ENCODE measurements at places on chromosomes 4 and X.

DNA sequence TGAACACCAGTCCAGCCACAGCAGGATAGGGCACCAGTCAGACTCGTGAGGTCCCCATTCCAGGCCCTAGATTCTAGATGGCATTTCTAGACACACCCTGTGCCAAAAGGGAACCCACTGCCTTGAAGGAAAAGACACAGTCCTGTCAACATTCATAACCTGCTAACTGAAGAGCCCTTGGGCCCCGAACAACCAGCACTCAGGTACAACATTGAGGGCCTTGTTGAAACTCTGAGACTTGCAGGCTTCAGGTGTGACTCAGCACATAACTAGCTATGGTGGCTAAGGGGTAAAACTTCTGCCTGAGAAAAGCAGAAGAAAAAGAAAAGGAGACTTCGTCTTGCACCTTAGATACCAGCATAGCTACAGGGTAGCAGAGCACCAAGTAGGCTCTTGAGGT lies 252.9 kb upstream of the GRID2 start:
- DNase-seq = no peak

GRCh38 chrX:150508018-150508417 lies 60.4 kb upstream of the MTM1 start:
- no peak for DNase-seq

DNA sequence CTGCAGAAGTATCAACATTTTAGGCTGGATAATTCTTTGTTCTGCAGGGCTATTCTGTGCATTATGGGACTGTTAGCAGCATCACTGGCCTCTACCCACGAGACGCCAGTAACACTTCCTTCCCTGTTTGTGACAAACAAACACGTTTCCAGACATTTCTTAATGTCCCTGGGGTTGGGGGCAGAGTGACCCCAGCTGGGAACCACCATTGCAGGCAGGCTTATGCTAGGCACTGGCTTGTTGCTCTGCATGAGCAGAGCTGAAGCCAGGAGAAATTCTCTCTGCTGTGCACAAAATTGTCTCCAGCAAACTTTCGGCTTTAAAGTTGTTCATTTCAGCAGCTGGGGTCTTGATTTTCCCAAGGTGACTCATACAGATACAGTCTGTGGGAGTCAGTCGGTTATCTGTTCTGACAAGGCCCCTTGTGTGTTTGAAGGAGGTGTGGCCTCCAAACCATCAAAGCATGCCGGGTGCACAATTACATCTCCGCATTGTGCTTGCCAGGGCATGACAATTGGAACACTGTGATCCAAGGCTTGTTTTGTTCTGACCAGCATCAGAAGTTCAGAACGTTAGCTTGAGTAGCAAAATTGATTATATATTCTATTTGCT lies 156.4 kb upstream of the BOD1L1 start:
- no peak for DNase-seq

DNA sequence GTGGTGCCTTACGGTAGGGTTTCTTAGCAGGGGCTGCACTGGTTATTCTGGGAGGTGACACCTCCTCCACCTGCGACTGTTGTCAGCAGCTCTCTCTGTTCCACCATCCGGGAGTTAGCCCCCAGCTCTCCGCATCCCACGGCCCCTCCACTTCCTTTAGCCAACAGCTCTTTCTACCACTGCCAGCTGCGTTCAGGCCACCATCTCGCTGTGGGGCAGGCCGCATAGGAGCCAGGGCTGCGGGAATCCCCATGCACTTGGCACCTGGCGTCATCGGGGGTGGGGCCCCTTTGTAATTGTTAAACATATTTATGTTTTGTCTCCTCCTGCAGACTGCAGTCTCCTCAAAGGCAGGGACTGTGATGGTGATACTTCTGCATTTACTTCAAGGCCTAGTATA lies 480.2 kb downstream of the SMARCA1 start:
- no peak for DNase-seq

- DNase-seq = no peak
Observed at GRCh38 chrX:2632533-2633504, 58.3 kb upstream of the CD99 start.

GRCh38 chr4:20944961-20945360 lies 244.7 kb downstream of the PACRGL start:
- no peak for DNase-seq

DNA sequence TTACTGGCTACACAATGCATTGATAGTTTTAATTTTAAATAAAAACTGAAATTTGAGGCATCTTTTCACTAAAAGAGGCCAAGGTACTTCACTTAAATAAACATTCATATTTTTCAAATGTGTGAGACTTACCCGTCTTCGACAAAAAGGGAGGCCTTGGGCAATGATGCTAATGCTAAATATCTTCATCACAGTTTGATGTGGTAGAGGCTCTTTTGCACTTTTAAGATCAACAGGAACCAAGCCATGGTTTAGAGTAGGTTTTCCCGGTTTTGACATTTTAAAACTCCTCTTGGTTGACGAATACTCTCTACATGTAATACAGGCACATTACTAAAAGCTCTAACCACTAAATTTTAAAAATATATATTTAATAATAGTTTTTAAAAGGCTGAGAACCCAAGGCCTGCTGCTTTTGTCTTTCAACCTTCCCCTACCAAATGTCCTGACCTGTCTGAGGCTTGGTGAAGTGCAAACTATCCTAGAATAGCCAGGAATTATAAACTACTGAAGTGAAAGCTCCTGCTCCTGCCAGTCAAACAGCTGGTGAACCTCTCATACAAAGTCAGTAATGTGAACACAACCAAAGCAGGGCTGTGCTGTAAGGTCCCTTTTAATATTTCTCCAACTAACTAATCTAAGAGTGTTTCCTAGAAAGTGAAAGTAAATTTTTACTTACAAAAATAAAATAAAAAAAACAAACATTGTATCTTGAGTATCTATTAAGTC lies 153.7 kb downstream of the FBXW7 start:
- DNase-seq = no peak

DNA sequence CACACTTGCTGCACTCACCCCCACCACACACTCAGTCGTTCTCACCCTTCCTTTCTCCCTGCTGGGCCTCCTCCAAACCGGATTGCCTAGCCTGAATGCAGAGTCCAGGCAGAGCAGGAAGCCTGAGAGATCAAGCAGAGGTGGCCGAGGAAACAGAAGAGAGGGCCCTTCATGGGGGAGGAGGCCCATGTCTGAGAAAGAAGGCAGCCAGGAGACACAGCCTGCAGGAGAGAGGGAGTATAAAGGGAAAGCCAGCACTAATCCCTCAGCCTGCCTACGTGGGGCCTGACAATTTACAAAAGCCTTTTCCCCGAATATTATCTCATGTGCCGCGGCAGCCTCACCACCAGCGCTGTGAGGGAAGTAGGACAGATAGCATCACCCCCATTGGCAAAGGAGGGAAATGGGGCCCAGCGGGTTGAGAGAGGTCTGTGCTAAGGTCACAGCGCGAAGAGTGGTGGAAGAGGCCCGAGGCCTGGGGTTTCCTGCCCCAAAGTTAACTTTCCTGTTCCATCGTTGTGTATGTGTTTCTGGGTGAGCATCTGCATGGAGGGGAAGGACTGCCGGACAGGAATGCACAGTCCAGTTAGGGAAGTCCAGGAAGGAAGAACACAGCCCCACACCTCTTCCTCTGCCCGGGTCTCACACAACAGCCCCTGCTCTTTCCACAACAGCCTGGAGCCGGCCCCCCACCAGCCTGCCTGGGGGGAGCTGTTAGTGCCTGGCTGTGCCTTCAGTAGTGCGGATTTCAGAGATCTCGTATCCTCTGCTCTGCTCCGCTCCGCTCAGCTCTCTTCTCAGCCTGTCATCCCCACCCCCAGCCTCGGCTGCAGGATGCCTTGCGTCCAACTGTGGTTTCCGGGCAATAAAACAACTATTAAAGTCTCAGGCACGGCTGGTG lies 50.9 kb upstream of the BCOR start:
- DNase-seq = no peak

GRCh38 chrX:55714161-55714560 lies 3.4 kb upstream of the RRAGB start:
- no peak for DNase-seq

DNA sequence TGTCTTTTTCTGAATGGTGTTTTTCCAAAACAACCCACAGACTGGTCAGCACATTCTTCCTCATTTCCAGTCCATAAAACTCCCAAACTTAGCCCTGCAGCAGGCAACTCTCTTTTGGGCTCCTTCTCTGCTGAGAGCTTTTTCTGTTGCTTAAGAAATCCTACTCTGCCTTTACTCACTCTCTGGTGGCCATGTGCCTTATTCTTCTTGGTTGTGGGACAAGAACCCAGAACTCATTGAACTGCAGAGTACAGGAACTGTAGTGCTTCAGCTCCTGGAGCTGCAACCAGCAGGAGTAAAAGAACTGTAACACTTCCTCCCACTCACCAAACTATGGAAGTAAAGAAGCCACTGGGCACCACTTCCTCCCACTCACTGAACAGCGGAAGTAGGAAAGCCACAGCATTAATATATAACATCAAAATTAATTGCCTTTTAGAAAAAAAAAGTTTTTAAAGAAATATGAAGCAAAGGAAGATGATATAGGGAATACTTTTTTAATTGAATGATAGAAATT lies 864.1 kb upstream of the PCDH10 start:
- DNase-seq = no peak

GRCh38 chr4:6177587-6178197 lies 22.7 kb downstream of the JAKMIP1 start:
- DNase-seq = peak; percentile 77
